ENCODE measurements at places on chromosomes 5 and 9. TPM values are rescaled to one million over a fixed set of nuclear protein-coding genes. Genes with fewer than 3 reads are reported as not detected.

VCP gene
- 302 TPM for total RNA-seq

HACD4 gene
- 7.9 TPM for total RNA-seq

PCDHA9 gene
- 0.43 TPM for total RNA-seq

TAF9 gene
- 102 TPM for total RNA-seq

NTNG2 gene
- total RNA-seq, result not detected

SHOC1 gene
- 0.07 TPM for total RNA-seq

SLC4A9 gene
- total RNA-seq, result 0.07 TPM

NME5 gene
- under 0.01 TPM for total RNA-seq

PPP2R2B gene
- 0.21 TPM for total RNA-seq

SLC6A19 gene
- total RNA-seq, result not detected

ADAMTS12 gene
- total RNA-seq, result under 0.01 TPM

SNX2 gene
- 69.9 TPM for total RNA-seq

VCAN gene
- total RNA-seq, result 205 TPM

MUSK gene
- not detected for total RNA-seq

TAF11L10 gene
- total RNA-seq, result not detected

CDO1 gene
- total RNA-seq, result not detected

FOXD4L4 gene
- total RNA-seq, result 0.34 TPM

PCDHB5 gene
- 0.34 TPM for total RNA-seq

GRM6 gene
- not detected for total RNA-seq

FAM120A gene
- 120 TPM for total RNA-seq

TEX10 gene
- total RNA-seq, result 34.9 TPM

DBH gene
- total RNA-seq, result not detected

FOXI1 gene
- not detected for total RNA-seq

SHISAL2B gene
- not detected for total RNA-seq

ZDHHC11B gene
- 0.14 TPM for total RNA-seq

FAM114A2 gene
- total RNA-seq, result 31.9 TPM

Measured in nasal cavity respiratory epithelium epithelial cell of viscerocranial mucosa (primary cell).